ENCODE measurements at places on chromosomes 1 and 21.

GRCh38 chr1:51234721-51235425 lies 1.2 kb upstream of the RNF11 start:
- peak; percentile 96 for DNase-seq

DNA sequence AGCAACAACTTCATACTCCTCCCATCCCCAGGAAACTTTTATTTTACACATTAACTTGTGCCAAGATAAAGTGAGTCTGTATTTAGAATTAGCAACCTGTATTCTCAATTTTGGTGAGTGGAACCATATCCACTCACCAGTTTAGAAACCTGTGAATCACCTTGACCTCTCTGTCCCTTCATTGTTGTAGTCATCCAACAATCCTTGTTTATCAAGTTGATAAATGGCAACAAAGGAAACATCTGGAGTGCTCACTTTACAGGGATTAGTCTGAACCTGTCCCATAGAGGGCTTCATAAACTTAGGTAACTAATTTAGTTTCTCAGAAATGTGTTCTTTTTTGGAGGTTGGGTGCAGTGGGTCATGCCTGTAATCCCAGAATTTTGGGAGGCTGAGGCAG lies 3.9 kb upstream of the CLSPN start:
- no peak for DNase-seq

DNA sequence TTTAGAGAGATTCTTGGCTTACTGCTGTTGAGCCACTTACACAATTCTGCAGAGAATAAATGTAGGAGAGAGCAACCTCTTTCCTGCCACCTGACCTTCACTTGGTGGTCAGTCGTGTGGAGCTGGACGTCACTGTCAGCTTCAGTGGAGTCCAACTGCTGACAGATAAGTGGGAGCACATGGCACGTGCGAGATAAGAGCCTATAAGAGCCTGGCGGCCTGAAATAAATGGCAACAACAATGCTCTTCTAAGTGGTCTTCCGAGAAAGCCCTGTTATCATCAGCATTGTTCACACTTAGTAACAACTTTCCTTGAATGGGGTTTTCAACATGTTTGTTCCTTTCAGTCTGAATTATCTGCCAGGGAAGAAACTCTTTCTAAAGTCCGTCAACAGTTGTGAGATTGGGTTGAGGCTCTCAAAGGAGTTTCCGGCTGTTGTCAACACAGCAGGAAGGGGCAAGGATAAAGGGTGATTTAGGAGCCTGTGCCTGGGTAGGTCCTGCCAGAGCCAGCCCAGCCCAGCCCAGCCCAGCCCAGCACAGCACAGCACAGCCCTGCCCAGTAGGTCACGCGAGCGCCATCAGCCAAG lies 57.2 kb upstream of the RUNX1 start:
- no peak for DNase-seq

DNA sequence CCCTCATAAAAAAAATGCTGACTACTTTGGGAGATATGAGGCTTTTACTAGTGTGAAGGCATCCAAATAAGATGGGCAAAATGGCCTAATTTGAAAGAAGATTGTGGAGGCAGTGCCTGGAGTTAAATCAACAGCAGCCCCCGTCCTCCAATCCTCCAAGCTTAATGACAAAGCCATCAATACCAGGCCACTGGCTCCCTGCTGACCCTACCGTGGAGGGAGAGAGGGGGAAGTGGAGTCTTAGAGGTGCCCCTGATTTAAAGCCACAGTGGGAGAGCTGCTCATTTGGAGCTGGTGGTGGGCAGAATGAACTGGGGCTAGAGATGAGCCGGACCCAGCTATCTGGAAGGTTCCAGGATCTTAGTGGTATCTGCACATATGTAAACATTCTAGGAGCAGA lies 24.3 kb upstream of the KNCN start:
- DNase-seq, result peak; percentile 64

DNA sequence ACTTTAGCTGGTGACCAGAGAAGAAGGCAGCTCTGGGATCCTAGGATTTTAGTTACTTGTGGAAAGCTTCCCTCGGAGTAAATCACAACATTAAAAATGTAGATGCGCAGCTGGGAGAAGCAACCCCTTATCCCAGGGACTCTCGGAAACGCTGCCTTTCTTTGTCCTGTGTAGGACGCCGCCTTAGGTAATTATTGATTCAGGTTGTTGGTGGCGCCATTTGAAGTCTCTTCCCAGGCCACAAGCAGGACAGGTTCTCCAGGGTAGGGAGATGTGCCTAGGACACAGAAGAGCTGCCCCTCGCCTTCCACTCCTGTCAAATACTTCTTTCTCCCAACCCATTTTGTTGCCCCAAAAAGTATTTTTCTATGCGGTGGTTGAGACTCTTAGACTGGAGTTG lies 10.3 kb downstream of the SLC37A1 start:
- peak; percentile 62 for DNase-seq

- peak; percentile 95 for DNase-seq
These were observed 26.1 kb downstream of the UBE2T start for GRCh38 chr1:202315576-202316168.

GRCh38 chr1:48495166-48495565 lies 23.2 kb upstream of the SPATA6 start:
- DNase-seq, result no peak

DNA sequence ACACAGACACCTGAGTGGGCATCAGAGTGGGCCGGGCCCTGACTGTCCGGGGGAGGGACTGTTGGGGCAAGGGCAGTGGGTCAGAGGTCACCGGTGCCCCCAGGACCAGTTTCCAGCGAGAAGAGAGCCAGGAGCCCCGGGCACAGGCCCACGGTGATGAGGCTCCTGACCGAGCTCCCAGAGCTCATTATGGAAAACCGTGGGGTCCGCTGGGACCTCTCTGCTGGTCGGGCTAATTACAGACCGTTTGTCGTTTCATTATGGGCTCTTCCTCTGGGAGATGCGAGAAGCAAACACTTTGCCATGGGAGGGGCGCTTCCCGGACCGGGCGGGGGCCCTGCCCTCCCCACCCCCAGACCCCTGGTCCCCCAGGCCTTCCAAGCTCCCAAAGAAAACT lies 12.0 kb upstream of the TTLL10 start:
- peak; percentile 77 for DNase-seq

DNA sequence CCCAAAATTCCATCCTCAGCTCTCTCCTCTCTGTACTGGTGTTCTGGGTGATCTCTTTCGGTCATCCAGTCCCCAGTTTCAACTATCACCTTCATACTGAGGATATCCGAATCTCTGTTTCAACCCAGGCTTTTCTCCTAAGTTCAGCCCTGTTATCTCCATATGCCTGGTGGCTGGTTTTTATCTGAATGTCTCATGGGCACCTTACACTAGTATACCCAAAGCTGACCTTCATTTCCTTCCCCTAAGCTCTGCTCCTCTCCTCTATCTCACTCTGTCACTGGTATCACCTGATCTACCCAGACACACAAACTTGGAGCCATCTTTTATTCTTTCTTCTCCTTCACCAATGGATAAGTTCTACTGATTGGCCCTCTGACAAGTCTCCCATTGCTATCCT lies 53.0 kb downstream of the LRRC71 start:
- no peak for DNase-seq
